Dorsolateral prefrontal cortex (tissue), 122 donors: ENCODE measurements at places on chromosomes 16 and 17.
A peak's percentile ranks its signal among the peaks of the same experiment; 100 is the strongest.

DNA sequence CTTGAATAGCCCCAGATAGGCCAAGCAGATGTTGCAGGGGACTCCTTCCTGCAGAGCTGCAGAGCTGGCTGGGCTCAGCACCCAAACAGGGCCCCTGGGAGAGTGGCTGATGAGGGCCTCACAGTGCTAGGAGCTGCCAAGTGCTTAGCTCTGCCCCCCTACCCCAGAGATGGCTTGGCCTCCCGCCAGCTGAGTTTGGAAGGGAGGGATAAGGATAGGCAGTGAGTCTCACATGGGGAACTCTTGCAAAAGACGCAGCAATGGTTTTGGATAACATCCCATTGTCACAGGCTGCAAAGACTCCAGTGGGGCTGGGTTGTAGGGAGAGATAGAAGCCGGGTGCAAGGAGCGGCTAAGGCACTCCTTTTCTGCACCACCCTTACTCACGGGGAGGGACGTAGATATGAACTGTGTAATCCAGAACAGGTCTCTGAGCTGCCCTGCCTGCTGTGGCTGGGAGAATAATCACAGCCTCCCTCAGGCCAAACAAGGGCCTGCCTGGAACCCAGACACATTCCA lies 52.9 kb upstream of the MAF start:
- DNase-seq, result no peak

DNA sequence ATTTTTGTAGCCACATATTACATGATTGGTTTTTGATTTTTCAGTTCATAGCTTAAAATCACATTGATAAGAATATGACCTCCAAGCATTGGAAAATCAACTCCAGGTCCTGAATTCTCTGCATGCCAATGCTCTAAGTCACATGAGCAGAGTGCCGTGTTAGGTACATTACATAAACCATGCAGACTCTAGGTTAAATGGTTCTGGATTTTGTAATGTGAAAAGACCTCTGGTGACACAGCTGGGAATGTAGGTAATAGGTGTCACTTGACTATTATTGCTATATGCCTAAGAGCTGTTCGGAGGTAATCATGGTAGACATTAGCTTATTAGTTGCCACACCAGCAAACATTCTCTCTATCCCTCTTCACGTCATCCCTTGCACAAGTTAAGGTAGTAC lies 231.1 kb upstream of the SALL1 start:
- no peak for DNase-seq

- no peak for DNase-seq
These were observed 105.1 kb downstream of the CDH11 start for GRCh38 chr16:65016754-65017153.

GRCh38 chr17:43170140-43170765 lies 761 bp upstream of the NBR1 start:
- DNase-seq, result peak; percentile 90

- no peak for DNase-seq
These were observed 2.7 kb downstream of the TSEN54 start for GRCh38 chr17:75518983-75519537.

GRCh38 chr16:66682271-66682670 lies 14.3 kb downstream of the CMTM4 start:
- DNase-seq, result no peak

DNA sequence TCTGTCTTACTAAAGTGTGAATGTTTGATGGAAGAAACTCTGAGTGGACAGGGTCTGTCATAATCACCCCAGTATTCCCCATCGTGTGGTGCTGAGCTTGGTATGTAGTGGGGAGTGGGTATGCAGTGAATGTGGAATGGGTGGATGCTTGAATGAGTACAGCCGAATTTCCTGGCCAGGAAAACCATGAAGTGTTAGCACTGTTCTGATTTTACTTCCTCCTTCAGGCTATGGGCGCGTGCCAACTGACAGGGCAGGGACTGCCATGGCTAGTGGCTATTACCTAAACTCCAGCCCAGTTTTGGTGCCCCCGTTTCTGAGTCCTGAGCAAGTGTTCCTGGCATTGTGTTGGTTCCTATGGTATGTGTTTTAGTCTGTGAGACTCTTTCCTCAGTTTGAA lies 48.6 kb downstream of the PRKCA start:
- DNase-seq, result no peak

- no peak for DNase-seq
These were observed 27.5 kb downstream of the TRPV3 start for GRCh38 chr17:3529817-3530741.

DNA sequence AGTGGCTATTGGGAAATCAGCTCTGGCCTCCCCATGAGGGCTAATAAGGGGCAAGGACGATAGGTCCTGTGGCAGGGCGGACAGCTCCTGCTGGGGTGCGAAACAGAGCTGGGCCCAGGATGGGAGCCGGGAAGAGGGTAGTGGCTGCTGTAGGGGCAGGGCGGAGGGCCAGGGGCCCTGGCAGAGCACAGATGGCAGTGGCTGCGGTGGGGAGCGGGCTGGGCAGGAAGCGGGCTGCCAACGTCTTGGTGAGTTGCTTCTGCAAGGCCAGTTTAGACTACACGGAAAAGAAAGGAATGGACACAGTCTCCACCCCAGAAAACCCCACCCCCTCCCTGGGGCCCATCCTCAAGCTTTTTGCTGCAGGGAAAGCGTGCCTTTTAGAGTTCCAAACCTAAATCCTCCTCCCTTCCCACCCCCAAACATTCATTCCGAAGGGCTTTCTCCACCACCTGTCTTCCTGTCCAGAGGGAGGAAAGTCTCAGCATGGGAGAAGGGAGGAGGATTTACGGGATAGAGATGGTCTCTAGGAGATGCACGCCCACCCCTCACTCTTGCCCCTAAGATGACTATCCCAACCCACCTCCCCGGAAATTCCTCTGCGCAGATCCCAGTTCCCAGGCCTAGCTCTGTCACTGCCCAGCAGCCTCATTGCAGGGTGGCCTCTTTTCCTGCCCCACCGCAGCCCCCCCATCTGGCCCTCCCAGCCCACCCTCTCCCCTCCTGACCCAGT lies 7.1 kb downstream of the NKIRAS2 start:
- no peak for DNase-seq

GRCh38 chr16:19180741-19181140 lies 12.7 kb downstream of the SYT17 start:
- no peak for DNase-seq

GRCh38 chr17:3592216-3592860 lies 16.9 kb downstream of the TRPV1 start:
- DNase-seq, result no peak

DNA sequence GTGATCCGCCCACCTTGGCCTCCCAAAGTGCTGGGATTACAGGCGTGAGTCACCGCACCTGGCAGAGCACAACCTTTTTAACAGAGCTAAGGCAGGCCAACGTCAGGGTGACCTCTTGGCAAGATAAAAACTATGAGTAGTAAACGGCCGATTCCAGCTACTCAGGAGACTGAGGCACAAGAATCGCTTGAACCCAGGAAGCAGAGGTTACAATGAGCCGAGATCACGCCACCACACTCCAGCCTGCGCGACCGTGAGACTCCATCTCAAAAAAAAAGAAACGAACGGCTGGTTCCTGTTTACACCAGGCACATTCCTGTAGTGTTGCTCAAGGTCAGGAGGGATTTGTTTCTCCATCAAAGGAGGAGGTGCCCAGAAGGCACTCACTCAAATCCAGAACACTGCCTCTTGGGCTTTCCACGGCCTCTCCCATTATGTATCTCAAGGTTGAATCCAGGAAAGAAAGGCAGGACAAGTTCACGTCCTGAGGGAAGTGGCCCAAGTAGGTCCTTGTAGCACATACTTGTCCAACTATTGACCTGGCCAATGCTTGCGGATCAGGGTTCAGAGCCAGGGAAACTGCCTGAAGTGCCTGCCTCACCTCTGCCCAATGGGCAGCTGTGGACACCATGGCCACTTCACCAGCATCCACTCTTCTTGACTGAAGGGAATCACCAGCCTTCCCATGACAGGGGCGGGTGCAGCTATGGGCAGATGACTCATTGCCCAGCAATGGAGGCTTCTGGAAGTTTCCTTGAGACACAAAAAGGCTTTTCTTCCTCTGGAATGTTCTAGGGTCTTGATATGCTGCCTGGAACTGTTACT lies 13.5 kb downstream of the KNOP1 start:
- DNase-seq, result peak; percentile 38

- DNase-seq, result peak; percentile 86
These were observed at the start of gene BMERB1 for GRCh38 chr16:15434425-15435215. TSS of gene BMERB1 (plus strand) at chr16:15434588. CDS start at chr16:15434654, 66 bp downstream.

- no peak for DNase-seq
These were observed 152.9 kb upstream of the MYOCD start for GRCh38 chr17:12512694-12513355.

DNA sequence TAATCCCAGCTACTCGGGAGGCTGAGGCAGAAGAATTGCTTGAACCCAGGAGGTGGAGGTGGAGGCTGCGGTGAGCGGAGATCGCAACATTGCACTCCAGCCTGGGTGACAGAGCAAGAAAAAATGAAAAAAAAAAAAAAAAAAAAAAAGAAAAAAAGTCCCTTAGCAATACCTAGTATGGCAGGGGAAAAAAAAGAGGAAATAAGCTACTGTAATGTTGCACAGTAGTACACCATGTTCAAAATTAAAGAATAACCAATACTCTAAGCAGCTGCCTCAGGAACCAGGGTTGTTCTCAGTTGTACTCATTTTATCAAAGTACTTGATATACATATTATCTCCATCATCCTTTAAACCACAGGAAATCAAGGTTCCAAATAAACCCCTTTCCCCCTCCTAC lies 17.3 kb upstream of the TXNDC11 start:
- no peak for DNase-seq
